CD4-positive, CD25-positive, alpha-beta regulatory T cell (primary cell): ENCODE measurements at places on chromosomes 4 and X.

- DNase-seq, result no peak
These were observed 21.9 kb downstream of the PCGF3 start for GRCh38 chr4:727576-727975.

GRCh38 chrX:10259716-10260115 is 102.9 kb downstream of the CLCN4 start:
- DNase-seq, result no peak

DNA sequence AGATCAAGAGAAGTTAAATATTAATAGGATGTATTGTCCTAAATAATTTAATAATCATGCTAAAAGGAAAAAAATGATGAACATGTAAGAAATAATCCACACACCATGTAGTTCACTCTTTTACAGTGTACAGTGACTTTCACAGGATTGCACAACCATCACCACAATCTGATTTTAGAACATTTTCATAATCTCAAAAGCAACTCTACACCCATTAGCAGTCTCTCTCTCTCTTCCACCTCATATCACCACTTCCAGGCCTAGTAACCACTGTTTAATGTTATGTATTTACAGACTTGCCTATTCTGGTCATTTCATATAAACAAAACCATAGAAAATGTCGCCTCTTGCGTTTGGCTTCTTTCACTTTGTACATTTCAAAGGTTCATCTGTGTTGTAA is 153.4 kb downstream of the FSTL5 start:
- DNase-seq, result no peak

GRCh38 chrX:23826653-23827052 is 43.7 kb downstream of the SAT1 start:
- DNase-seq, result no peak

DNA sequence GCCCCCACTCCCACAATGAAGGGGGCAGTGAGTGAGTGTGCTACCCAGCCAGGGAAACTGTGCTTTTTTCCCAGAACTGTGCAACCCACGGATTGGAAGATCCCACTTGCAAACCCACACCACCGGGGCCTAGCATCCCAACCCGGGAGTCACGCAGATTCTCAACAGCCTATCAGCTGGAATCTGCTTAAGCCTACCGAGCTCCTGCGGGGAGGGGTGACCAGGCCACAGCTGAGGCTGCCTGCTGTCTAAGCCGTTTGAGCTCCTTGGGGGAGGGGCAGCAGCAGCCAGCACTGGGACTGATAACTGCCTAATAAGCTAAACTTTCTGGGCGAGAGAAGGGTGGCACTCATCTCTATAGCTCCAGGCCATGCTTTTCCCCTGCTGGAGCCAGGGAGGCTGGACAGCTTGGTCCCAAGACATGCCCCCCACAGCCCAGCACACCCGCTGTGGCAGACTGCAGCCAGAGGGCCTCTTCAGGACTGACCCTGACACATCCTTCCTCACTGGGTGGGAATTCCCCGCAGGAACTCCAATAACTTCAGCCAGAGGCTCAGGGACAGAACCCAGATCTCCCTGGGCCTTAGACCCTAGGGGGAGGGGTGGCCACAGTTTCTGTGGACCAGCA is 161.3 kb upstream of the MAGEB18 start:
- no peak for DNase-seq

GRCh38 chr4:26372076-26372475 is 51.3 kb downstream of the RBPJ start:
- no peak for DNase-seq

DNA sequence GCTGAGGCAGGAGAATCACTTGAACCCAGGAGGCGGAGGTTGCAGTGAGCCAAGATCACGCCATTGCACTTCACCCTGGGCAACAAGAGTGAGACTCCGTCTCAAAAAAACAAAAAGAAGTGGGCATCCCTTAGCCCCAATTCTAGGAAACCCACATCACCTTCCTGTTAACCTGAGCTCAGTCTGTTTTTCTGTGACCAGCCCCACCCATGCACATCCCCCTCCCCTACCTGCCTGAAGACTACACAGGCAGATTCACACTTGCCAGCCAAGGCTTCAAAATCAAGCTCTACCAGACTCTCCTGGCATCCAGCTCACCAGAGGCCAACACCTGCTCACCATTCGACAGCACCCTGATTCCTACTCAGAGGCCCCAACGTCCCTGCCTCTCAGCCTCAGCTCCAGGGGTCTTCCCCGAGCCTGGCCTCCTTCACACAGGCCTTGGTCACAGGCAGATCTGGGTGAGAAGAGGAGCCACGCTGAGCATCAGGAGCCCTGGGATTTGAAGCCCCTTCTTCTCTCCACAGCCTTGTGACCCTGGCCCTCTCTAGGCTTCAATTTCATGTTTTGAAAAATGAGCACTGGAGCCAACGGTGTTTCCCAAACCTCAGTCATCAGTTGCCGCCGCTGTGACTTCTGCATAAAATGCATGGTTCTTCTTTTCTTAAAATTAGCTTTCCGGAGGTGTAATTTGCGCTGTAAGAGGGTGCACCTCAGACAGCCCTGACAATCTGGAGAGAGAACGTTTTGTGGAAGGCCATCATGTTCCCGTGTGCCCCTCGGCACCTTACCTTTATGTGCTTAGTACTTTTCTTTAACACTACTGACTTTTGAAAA is 47.3 kb downstream of the JAKMIP1 start:
- DNase-seq, result no peak

DNA sequence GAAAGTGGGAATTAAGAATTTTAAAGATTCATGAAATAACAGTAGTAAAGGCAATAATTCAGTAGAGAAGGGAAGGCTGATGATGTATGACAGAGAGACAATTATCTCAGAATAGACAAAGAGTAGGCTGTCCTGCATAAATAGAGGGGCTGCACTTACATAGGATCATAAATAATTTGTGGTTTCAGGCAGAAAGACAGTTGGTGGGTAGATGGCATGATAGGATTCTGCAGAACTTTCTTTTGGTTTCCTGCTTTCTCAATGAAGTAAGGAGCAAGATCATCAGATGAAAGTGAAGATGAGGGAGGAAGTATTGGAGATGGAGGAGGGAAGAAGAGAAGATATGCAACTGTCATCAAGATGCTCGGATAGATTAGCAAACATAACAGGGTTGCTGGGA is 604.9 kb upstream of the ZFP42 start:
- DNase-seq, result no peak

- DNase-seq, result no peak
These were observed 67.0 kb upstream of the GPC4 start for GRCh38 chrX:133482056-133482952.

DNA sequence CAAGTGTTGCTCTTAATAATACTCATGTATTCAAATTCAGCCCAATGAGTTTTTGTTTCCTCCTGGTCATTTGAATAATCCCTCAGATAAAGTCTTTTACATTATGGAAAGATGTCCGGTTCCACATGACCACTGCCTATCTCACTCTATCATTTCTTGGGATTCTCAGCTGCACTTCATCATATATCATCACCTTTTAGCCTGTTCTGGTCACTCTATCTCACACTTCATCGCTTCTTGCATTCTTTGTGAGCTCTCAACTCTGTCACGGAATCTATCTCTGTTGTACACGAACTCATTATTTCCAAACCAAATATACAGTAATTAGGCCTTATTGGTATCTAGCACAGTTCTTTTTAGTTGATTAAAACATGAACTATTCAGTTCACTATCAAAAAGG is 126.9 kb upstream of the HAND2 start:
- no peak for DNase-seq

DNA sequence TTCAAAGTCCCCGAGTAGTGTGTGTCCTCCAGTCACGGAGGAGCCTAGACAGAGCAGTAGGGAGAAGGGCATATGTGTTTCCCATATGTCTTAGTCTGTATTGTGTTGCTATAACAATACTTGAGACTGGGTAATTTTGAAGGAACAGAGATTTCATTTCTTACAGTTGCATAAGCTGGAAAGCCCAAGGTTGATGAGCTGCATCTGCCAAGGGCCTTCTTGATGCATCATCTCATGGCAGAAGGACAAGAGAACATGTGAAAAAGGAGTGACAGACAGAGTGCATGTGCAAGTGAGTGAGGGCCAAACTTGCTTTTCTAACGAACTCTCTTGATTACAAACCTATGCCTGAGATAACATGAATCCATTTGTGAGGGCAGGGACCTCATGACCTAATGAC is 243.4 kb downstream of the ARHGAP10 start:
- no peak for DNase-seq

GRCh38 chr4:137389911-137390520 is 142.3 kb downstream of the PCDH18 start:
- no peak for DNase-seq

DNA sequence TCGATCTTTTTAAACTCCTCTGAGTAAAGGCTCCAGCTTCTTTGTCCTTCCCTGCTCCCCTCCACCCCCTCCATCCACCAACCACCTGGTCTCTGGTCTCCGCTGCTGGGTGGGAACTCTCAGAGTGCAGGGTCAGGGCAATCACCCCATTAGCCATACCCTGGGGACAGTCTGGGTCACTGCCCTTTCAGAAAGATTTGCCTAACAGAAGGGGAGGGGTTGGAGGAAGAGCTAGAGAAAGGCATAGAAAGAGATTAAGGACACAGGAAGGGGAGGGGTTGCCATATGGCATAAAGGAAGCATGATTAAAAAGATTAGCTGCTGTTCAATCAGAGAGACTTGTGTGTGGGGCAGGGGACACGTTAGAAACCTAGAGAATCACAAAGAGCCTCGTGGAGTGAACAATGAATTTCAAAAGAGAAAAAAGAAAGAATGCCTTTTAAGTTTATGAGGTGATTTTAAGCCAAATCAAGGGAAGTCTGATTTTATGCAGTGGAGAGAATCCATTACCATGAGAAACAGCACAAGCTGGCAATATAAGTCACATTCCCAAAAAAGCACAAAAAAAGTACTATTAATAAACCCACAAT is 115.5 kb upstream of the ACSL4 start:
- DNase-seq, result peak; percentile 43

GRCh38 chr4:87281603-87282002 is 41.1 kb downstream of the HSD17B13 start:
- DNase-seq, result no peak

DNA sequence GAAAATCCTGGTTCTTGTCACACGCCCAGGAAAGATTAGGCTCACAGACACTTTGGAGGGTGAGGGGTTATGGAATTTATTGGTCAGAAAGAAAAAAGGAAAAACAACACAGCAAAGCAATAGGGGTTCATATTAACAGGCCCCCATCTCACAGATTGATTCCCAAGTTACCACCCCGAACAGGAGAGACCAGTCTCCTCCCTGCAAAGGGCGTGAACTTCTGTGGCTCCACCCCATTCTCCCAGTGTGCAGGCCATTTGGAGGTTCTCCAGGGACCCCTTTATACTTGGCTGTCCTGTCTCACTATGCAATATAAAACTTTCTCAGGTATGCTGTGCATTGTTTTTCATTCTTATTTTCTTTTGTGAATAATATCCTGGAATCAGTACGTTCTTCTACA is 7.4 kb downstream of the FGF2 start:
- no peak for DNase-seq

DNA sequence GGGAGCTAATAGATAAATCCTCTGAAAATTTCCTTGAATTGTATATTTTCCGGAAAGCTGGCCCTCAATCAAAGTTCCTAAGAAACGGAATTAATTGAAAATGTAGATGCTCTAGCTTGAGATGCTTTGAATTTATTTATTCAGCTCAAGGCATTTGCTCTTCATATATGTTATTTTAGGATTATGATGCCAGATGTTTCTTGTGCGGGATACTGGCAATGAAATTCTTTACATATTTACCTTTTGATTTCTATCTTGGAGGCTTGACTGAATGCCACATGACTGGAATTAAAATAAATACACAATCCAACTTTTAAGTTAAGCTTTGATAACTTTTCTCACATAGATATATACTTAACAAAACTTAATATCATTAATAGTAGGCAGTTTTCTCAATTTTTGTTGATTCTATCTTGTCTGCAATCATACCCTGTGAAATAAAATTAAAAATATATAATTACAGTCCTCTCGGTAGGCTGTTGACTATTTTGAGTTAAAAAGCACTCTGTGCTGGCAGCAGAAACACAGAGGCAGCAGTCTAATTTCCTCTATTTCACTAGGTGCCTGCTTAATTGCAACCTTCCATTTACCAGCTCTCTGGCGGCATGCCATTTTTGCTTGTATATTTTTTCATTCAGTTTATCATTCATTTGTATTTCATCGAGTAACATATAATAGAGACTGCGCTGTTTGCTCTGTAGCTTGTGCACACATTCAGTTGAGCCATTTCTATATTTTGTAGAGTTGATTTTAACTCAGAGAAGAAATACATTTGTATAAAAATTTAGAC is 991.5 kb downstream of the ADGRL3 start:
- no peak for DNase-seq

- DNase-seq, result no peak
These were observed 143.6 kb upstream of the ZCCHC13 start for GRCh38 chrX:74160358-74160757.

- no peak for DNase-seq
These were observed 69.6 kb upstream of the C4orf50 start for GRCh38 chr4:6087669-6088341.

GRCh38 chrX:106037835-106038473 is 573 bp downstream of the SERPINA7 start:
- DNase-seq, result no peak
